NCI-H774 (cell line): ENCODE measurements at places on chromosomes 3 and 15.

DNA sequence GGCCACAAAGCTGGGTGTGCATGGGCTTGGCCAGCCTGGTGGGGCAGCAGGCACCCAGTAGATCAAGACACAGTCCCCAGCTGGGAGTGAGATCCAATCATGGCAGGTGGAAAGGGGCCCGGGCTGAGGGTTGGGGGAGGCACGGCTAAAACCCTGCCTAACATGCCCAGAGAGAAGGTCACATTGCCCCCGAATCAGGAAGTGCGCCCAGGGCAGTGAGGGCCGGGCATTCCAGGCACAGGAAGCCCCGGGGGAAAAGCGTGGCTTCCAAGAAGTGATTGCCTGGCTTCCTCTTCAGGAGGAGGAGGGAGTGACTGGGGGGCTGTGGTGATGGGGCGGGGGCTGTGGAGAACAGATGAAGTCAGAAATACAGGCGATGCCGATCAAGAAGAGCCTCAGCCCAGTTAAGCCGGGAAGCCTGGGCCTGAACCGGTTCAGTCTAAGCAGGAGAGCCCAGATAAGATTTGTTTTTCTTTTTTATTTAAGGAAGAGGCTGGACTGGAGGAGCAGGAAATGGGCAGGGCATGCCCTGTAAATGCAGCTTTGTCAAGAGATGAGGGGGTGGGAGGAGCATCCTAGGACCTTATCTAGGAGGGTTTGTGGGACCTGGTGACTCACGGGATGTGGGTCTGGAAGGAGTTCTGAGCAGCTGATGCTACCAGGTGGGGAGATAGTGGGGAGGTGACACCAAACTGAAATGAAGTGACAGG lies 83.9 kb downstream of the CHSY1 start:
- no peak for DNase-seq

DNA sequence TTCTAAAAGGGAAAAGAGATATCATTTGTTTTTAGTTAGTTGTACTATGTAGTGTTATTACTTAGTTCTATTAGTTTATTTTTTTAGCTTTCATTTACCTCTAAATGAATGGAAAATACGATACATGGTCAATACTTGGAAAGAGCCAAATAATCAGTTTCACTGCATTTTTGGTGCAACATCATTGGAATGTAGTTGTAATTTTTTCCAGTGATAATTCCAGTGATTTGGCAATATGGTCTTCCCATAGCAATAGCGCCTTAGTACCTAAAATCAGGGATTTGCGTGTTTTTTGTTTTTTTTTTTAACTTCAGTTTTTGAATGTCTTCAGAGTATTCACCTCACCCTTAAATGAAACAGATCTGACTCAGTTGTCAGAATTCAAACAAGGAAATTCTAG lies 41.8 kb downstream of the RAB8B start:
- DNase-seq = no peak

GRCh38 chr3:55556619-55557537 lies 69.8 kb upstream of the WNT5A start:
- no peak for DNase-seq

- DNase-seq = no peak
Measured at GRCh38 chr3:81910244-81910852, 148.9 kb upstream of the GBE1 start.
